ENCODE measurements at places on chromosomes 2 and 18.
A peak's percentile ranks its signal among the peaks of the same experiment; 100 is the strongest.

DNA sequence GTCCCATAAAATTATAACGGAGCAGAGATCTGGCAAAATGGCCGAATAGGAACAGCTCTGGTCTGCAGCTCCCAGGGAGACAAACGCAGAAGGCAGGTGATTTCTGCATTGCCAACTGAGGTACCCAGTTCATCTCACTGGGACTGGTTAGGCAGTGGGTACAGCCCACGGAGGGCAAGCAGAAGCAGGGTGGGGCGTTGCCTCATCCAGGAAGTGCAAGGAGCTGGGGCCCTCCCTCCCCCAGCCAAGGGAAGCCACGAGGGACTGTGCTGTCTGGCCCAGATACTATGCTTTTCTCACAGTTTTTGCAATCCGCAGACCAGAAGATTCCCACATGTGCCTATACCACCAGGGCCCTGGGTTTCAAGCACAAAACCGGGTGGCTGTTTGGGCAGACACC, 22.8 kb downstream of the ICA1L start:
- peak; percentile 11 for DNase-seq

GRCh38 chr2:209761566-209761965, 10.1 kb upstream of the UNC80 start:
- no peak for DNase-seq

DNA sequence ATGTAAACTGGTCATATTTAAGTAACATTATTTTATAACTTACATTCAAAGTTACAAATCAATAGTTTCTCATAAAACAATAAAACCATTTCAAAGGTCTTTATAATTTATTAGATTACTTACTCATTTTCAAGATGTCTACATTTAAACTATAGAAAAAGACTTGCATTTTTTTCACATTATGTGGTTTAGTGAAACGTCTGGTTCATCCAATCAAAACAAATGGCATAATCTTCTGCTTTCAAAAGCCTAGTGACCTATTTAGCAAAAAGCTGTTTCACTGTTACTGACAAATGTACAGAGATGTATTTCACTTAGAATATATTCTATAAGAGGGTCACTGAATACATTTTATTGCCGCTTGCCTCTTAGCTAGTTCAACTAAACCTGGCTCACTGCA, 49.3 kb upstream of the MCM6 start:
- DNase-seq: peak; percentile 15

DNA sequence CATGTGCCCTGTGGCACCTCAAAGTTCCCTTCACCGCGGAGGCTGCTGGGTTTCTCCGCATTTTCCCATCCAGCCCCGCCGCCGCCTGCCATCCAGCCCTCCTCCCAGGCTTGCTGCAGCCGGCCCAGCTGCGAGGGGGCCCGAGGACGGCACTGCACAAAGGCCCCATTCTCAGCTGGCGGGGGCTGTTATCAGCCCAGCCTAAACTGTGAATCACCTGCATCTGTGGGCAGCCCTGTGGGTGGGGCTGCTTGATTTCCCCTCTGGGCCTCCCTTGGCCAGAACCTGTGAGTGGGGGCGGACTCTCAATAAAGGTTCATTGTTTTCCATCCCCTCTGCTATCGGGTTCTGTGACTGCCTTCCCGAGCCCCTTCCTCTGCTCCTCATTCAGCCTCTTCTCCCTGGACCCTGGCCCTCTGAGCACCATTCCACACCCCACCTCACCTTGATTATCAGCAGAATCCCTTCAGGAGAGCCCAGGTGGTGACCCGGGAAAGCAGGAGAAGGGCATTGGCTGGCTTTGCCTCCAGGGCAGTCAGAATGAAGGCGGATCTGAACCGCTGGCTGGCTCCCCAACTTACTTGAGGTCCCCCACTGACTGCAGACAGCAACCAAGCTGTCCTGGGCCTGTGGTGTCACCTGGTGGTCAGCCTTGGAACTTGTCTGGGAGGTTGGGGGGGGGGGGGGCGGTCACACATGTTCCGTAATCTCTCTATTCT, 204.5 kb downstream of the ZFP36L2 start:
- no peak for DNase-seq

- no peak for DNase-seq
Observed at GRCh38 chr2:181483876-181484275, 26.7 kb downstream of the ITGA4 start.

DNA sequence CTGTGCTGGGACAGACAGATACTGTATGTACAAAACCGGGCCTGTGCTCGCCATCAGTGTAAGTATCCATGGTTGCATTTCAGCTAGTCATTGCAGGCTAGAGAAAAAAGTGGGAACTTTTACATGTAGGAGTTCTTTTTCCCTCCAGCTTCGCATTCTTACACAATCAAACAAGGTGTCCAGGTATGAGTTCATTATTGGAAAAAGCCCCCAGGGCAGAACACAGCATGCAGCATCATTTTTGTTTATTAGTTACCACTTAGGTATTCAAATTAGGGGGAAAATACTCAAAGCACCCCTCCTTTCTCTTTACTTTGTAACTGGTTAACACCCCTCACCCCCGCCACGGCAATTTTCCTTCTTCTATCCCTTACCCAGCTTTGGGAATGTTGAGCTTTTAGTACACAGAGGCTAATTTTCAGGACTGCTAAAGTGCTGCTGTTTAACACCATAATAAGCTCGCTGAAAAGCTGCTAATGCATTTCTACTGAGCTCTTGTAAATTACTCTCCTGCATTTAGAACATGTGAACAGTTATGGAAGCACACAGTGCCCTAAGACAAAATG, 13.6 kb downstream of the UPP2 start:
- DNase-seq: no peak

- no peak for DNase-seq
Observed at GRCh38 chr18:35197296-35197695, 43.5 kb upstream of the ZNF397 start.

- peak; percentile 35 for DNase-seq
Observed at GRCh38 chr2:45821558-45822271, 170.2 kb downstream of the PRKCE start.

DNA sequence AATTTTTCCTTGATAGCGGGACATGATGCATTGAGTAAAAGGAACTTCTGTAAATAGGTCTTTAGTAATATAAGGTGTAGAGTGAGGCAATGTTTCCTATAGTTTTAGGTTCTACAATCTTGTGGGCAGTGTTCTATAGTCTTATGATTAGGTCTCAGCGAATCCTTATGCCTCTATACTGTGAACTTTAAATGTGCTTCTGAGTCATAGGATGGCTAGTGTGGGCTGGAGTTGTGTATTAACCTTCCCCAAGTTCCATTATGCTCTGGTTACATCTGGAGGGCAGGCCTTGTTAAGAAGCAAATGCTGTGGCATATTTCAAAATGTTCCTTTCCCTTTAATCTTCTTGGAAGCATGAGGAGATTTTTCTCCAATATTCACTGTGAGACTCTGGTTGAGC, 73.5 kb downstream of the ROCK2 start:
- peak; percentile 53 for DNase-seq

DNA sequence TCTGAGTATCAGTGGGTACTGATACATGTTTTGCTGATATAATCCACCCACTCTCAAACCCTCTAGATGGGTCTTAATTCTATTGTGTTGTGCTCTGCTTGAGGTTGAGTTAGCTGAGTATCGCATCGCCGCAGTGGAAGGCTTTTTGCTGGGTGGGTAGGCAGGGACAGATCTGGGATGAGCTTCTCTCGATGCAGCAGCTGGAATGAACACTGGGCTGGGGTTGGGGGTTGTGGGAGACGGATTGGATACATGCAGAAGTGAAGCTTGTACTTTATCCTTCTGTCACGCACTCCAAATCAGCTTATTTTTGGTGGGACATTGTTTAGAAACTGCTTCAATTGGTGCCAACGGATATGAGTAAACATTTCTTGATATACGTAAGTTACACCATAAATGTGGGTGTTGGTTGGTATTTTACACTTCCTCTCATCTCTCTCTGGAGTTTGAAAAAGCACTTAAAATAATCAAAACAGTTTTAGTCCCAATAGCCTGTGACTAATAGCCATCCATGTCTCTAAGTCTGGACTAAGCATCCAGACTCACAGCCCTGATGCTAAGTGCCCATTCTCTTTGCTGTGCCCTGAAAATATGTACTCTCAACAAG, 107.1 kb downstream of the POLE4 start:
- DNase-seq: peak; percentile 33
